ENCODE measurements at places on chromosomes 3 and 15.
A peak's percentile ranks its signal among the peaks of the same experiment; 100 is the strongest.

DNA sequence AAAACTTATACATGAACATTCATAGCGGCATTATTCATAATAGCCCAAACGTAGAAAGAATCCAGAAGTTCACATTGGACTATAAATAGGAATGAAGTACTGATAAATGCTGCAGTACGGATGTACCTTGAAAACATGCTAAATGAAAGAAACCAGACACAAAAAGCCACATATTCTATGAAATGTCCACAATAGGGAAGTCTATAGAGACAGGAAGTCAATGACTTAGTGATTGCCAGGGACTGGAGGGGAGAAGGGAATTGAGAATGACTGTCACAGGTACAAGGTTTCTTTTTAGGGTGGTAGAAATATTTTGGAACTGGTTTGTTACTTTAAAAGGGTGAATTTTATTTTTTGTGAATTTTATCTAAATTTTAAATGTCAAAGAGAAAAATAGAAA, 71.4 kb upstream of the SKOR1 start:
- no peak for DNase-seq

DNA sequence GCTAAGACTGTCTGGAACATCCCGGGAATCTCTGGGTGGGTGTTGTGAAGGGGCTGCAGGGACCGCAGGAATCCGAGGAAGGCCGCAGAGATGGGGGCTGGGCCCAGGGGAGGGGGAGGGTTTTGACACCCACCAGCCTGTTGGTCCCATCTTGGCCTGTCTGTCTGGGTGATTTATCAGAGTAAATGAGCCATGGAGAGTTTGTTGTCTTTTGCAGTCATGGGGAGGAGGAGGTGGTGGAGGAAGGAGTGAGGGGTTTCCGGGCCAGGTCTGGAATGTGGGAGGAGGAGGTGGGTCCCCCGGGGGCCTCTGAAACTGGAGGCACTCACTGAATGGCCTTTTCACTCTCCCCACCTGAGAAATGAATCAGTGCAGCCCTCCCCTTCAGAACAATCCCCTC, 11.5 kb downstream of the SEMA3F start:
- DNase-seq = no peak

DNA sequence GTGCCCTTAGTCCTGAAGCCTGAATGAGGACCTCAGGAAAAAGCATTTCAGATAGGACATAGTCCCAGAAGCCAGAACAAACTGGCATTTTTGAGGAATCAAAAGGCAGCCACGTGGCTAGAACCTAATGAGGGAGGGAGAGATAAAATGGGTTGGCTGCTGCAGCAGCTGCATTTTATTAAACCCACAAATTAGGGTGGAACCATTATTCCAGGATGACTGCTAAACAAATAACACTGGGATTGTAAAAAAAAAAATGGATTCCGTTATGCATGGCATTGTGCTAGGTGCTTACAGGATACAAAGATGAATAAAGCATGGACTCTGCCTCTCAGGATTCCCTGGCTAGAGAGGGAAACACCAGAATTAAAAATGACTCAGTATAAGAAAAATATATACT, 141.5 kb downstream of the SATB1 start:
- DNase-seq = no peak

- DNase-seq = no peak
Observed at GRCh38 chr3:25775936-25776335, 7.3 kb downstream of the NGLY1 start.

DNA sequence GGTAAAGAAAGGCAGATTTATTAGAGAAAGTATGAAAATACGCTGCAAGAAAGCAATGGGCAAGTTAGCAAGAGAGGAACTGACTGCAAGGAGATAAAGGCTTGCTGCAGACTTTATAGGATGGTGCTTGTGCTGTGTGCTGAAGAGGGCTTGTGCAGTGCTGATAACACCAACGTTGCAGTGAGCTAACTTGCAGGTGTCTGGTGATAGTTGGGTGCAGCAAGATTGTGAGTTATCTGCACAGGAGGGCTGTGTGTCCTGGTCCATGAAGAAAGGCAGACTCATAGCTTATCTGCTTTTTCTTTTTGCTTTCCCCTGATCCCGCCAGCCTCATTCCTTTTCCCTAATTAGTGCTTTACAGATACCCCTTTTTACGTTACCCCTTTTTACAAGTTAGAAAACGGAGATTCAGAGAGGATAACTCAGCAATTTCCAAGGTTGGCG, 58.0 kb upstream of the ZNF148 start:
- peak; percentile 68 for DNase-seq

- peak; percentile 93 for DNase-seq
Observed at GRCh38 chr3:78130741-78131290, 1090.9 kb downstream of the ROBO2 start.

DNA sequence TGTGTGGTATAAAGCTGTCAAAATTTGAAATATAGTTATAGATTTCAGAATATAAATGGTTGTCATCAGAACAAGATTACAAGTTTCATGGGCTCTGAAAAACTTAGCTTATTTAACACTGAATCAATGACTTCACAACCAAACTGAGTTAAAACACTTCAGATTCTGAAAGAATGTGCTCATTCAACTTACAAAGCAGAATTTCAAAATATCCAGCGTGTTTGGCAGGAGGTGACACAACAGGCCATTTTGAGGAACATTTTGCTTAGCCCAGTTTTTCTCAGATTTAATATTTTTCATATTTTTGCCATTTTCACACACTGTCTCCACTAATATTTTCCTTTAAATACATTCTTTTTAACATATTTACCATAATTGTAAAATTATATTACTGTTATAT, 781.1 kb downstream of the TUSC7 start:
- DNase-seq = no peak

GRCh38 chr3:20488151-20488550, 302.1 kb upstream of the SGO1 start:
- DNase-seq = no peak

DNA sequence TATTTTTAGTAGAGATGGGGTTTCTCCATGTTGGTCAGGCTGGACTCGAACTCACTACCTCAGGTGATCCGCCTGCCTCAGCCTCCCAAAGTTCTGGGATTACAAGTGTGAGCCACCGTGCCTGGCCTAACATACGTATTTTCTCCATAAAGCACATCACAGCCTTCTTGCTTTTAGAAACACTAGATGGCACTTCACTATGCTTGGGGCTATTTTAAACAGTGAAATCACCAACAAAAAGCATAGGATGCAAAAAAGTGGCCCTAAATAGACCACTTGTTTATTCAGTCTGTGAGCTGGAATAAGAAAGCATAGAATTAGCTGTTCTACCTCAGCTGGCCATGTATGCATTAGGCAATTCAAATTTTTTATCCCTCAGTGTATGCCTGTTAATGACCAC, 46.0 kb downstream of the PRICKLE2 start:
- DNase-seq = no peak

- no peak for DNase-seq
Observed at GRCh38 chr15:22950256-22950990, 29.7 kb downstream of the CYFIP1 start.

GRCh38 chr3:192772240-192772894, 45.0 kb upstream of the FGF12 start:
- peak; percentile 65 for DNase-seq

- no peak for DNase-seq
Observed at GRCh38 chr3:52084954-52085680, 28.7 kb upstream of the DUSP7 start.

DNA sequence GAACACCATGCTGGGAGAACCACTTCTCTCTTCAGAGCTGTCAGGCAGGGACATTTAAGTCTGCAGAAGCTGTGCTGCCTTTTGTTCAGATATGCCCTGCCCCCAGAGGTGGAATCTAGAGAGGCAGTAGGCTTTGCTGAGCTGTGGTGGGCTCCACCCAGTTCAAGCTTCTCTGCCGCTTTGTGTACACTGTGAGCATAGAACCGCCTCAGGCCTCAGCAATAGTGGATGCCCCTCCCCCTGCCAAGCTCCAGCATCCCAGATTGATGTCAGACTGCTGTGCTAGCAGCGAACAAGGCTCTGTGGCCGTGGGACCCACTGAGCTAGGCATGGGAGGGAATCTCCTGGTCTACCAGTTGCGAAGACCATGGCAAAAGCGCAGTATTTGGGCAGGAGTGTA, 121.6 kb downstream of the NFKBIZ start:
- DNase-seq = no peak

DNA sequence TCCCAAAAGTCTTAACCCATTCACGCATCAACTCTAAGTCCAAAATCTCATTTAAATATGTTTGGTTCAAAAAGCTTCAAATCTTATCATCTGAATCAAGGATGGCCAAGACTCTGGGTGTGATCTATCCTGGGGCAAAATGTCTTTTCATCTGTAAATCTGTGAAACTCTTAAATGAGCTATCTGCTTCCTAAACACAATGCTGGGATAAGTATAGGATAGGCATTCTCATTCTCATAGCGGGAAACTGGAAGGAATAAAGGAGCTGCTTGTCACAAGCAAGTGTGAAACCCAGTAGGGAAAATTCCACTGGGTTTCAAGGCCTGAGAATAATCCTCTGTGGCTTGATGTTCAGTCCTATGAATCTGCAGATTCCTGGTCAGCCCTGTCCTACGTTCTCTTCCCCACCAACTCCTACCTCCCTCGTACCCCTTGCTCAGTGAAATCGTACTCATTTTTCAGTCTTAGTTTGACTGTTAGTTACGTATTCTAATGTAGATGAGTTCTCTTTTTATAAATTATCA, 156.7 kb downstream of the EPHA3 start:
- no peak for DNase-seq

DNA sequence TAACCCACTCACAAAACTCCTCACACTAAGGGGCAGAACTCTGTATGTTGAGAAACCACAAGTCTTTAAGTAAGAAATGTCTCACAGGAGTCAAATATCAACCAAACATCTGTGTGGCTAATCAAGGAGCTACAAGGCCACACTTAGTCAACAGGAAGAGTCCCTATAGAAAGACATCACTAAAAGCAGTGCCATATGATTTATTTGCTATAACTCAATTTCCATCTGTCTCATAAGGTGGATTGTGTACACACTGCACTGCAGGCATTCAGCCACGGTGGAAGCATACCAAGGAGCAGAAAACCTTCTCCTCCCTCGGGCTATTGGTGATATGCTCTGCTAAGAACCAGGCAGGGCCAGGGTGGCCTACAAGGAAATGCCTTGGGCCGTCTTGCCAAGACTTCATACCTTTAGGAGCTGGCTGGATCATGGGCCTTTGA, 197.6 kb upstream of the CFAP20DC start:
- DNase-seq = no peak

DNA sequence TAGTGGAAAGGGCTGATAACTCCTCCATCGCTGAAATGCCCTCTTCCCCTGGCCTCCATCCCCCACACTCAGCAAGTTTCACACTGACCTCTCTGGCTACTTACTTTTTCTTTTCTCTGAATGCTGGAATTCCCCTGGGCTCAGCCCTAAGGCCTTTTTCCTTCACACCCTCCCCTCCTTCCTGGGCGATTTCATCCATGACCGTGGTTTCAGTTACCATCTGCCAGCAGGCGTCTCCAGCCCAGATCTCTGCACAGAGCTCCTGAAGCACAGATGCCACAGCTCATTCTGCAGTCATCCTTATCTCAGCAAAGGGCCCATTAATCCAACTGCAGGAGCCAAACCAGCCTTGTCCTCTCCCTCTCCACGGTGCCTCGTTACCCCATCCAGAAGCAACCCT, 114.0 kb downstream of the RFTN1 start:
- no peak for DNase-seq

- no peak for DNase-seq
Observed at GRCh38 chr3:86950717-86951116, 40.2 kb downstream of the VGLL3 start.

GRCh38 chr3:9098716-9099675, 135.7 kb upstream of the RAD18 start:
- no peak for DNase-seq

GRCh38 chr15:34754674-34755418, at the start of gene GJD2:
TSS of gene GJD2 (minus strand) at chr15:34754998. CDS start at chr15:34754488, 510 bp downstream.
- DNase-seq = no peak

- peak; percentile 93 for DNase-seq
Observed at GRCh38 chr15:56608993-56609392, 124.3 kb downstream of the ZNF280D start.

DNA sequence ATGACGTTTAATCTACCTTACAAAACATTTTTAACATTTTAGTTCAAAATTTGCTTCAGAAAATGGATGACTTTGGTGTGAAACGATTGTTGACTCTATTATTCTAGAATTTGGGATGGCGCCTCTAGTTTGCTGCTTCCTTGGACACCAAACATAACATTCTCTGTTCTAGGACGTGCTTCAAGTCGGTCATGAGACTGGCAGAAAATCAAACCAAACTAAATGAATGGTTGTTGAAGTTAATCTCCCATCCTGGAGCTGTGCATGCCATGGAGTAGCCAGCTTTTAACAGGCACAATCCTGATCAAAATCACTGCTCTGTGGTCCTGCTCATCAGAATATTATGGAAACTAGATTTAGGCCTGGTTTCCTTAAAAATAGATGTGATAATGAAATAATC, 9.6 kb upstream of the LRRFIP2 start:
- DNase-seq = no peak

- no peak for DNase-seq
Observed at GRCh38 chr3:89392991-89393390, 285.6 kb downstream of the EPHA3 start.

GRCh38 chr3:96267577-96267976, 546.8 kb upstream of the EPHA6 start:
- no peak for DNase-seq

- DNase-seq = no peak
Observed at GRCh38 chr15:50067254-50067653, 51.8 kb downstream of the ATP8B4 start.

GRCh38 chr15:78307976-78308375, 8.6 kb upstream of the SKIC8 start:
- no peak for DNase-seq

DNA sequence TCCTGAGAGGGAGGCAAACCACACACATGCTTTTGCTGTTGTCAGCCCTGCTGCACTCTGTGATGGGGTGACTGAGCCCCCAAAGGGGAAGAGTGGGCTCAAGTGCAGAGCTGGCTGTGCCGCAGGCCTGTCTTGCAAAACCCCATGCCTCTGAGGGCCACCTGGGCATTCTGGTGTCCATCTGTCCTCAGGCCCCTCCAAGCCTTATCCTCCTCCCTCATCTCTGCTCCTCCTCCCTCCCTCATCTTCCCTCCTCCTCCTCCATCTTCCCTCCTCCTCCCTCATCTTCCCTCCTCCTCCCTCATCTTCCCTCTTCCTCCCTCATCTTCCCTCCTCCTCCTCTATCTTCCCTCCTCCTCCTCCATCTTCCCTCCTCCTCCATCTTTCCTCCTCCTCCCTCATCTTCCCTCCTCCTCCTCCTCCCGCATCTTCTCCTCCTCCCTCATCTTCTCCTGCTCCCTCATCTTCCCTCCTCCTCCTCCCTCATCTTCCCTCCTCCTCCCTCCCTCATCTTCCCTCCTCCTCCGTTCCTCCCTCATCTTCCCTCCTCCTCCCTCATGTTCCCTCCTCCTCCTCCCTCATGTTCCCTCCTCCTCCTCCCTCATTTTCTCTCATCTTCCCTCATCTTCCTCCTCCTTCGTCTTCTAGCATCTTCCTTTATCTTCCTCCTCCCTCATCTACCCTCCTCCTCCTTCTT, 40.6 kb downstream of the CHDH start:
- DNase-seq = no peak

DNA sequence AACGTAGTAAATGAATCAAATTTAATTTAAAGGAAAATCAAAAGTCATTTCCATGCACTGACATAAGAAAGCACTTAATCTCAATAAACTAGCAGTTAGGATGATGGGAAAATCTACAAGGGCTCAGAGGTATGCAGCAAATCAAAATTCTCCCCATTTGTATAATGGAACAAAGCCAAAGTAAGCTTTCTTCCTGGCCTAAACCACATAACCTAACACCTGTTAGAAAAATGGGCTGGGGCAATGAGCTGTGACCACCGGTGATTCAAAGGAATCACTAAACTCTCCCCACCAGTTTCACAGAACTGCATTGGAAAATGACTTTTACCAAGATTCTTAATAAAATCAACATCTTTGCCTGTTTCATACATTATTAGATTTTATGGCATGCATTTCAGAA, 1024.3 kb downstream of the FHIT start:
- no peak for DNase-seq

Measured in Karpas-422 (cell line).